ENCODE measurements at places on chromosomes 2 and 18.

GRCh38 chr18:61225336-61225735, 107.9 kb upstream of the CDH20 start:
- no peak for DNase-seq

DNA sequence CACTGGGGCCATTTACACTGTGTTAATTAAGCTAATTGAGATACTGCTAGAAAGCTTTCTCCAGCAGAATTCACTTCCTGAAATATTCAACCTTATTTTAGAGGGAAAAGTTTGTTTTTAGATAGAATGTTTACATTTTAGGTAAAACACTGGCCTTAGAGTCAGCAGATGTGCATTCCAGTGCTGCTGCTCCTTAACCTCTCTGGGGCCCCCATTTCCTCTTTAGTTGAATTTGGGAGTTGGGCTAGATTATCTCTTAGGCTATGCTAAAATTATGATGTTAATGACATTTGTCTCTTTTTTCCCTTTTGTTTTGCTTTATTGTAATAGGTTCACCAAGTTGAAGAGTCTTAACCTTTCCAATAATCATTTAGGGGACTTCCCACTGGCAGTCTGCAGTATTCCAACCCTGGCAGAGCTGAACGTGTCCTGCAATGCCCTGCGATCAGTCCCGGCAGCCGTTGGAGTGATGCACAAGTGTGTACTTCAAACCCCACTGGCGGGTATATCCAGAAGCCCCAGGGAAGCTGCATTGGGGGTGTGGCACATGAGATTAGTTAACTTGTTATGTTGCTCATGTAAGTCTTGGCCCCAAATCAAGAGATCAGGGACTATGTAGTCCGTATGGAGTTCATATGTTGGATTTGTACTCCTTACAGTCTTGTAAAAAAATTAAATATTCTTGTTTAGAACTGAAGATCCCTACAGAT, 179.5 kb downstream of the PHLPP1 start:
- no peak for DNase-seq

- no peak for DNase-seq
Measured at GRCh38 chr18:8847066-8847755, 141.9 kb downstream of the MTCL1 start.

- no peak for DNase-seq
Measured at GRCh38 chr2:38592951-38593350, 9.8 kb downstream of the HNRNPLL start.

DNA sequence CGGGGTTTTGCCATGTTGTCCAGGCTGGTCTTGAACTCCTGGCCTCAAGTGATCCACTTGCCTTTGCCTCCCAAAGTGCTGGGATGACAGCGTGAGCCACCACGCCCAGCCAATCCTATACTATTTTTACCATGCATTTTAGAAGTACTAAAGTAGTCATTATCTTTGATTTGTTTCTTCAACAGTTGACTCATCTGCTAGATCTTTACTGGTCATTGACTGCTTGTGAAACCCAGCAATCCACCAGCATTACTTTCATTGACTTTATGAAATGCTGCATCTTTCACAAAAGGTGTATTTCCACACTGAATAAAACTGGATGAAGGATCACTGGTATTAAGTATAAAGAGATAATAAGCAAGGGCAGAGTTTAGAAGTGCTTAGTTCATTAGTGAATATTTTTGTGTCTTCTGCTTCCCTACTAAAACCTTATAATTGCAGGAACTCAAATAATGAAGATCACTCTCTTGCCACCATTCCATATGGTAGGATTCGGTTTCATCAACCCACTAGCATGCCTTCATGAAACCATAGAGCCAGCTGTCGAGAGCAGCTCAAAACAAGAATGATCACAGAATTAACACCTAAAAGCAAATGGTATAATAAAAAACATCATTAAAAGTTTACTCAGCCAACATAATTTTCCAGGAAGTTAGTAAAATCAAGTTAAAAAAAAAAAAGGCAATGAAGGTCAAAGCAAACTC, 33.1 kb downstream of the IRS1 start:
- DNase-seq: no peak

DNA sequence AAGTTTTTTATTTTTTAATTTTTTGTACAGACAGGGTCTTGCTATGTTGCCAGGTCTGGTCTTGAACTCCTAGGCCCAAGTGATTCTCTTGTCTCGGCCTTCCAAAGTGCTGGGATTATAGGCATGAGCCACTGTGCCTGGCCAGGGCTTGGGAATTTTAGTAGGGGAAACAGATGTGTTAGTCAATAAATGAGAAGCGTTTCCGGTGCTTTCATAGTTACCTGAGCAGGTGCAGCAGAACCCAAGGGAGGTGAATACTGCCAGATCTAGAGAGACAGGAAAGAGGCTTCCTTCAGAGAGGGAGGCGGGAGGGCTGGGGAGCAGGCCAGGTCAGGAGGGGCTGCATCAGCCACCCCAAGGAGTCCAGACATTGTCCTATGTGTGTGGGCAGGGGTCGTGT, 30.5 kb upstream of the IMPA2 start:
- no peak for DNase-seq

DNA sequence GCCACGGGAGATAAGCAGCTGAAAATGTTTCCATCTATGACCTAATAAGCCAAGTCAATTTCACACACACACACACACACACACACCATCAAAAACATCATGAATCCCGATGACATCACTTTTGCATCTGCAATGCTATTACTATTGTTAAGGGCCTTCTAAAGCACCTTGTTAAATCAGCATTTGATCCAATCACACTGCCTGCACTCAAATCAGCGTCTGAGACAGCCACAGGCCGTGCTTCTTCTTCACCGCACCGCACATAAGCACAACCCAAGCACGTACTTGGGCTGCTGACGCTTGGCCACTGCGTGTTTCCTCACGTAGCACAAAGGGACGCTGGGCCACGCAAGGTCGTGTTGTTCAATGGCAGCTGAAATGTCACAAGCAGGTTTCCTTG, 15.8 kb upstream of the MTCL1 start:
- no peak for DNase-seq

DNA sequence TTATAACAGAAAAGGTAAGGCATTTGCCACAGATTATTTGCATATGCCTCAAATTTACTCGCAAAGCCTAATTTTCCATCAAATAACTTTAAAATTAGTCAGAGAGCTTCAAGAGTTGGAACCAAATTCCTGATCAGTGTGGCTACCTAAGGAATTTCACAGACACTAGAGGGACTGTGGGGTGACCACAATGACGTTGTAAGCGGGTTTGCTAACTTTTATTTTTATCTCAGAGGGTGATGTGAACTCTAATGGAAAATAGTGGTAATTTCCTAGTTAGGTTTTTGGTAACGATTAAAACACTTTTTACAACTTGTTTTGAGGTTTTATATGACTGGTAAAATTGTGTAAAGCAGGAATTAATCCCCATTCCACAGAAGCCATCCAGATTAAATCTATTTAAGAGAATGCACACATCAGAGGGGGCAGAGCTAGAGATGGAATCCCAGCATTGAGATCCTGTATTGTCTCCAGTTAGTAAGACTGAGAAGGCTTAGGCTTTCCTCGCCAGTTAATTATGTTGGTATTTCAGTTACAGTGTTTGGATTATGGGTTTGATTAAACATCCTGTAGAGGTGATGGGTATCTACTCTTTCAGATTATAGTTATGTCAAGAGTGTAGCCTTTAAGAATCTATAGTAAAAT, 129.0 kb downstream of the GPD2 start:
- peak; percentile 89 for DNase-seq

DNA sequence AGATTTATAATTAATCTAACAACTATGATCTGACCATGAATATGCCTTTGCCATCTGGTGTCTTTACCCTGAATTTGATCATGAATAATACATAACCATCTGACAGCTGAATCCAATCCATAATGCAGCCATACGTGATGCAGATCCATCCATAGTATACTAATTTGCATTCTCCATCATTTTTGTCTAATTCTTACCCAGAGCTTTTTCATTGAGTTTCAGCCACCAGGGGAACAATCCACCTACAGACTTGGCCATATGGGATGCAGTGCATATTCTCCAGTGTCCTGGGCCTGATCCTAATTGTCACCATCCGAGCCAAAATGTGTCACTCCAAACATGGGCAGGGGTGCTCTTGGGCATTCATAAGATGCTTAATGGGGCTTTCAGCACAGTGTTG, 227.2 kb upstream of the CRIM1 start:
- DNase-seq: no peak

- DNase-seq: no peak
Measured at GRCh38 chr18:23336101-23336500, 117.0 kb upstream of the RIOK3 start.

- DNase-seq: peak; percentile 92
Measured at GRCh38 chr2:196601430-196602306, 37.8 kb upstream of the CCDC150 start.

- DNase-seq: no peak
Measured at GRCh38 chr2:55045780-55046179, 4.5 kb downstream of the RTN4 start.

DNA sequence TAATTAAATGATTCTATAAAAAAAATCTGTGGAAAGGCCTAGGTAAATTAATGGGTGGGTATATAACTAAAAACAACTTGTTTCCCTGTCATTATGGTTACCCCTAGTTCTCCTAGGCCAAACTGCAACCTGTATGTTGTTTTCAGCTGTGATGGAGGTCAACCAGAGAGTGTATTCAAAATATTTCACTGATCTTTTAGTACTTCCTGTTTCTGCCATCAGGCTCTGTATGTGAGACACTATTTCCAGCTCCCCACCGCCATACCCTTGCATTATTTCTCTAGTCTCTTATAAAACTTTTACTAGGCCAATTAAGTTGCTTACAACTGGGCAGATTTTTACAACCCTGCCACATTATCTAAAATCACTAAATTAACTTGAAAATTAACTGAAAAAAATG, 21.0 kb upstream of the CDKL4 start:
- DNase-seq: no peak

GRCh38 chr2:203637471-203638167, 68.8 kb upstream of the CD28 start:
- no peak for DNase-seq

DNA sequence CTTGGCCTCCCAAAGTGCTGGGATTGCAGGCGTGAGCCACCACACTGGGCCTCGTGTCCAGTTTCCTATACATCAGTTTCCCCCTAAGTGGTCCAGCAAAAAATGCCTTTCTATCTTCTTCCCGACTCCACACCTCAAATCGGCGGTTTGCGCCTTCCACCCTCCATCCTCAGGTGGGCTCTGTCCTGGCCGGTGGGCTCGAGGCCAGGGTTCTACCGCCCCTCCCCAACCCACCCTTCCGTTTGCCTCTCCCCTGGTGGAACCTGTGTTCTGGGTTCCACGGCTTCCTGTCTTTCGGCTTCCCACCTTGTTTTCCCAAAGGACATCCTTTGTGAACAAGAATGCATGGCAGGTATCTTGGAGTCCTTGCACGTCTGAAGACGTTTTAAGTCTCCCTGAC, 104.4 kb downstream of the HS6ST1 start:
- no peak for DNase-seq

DNA sequence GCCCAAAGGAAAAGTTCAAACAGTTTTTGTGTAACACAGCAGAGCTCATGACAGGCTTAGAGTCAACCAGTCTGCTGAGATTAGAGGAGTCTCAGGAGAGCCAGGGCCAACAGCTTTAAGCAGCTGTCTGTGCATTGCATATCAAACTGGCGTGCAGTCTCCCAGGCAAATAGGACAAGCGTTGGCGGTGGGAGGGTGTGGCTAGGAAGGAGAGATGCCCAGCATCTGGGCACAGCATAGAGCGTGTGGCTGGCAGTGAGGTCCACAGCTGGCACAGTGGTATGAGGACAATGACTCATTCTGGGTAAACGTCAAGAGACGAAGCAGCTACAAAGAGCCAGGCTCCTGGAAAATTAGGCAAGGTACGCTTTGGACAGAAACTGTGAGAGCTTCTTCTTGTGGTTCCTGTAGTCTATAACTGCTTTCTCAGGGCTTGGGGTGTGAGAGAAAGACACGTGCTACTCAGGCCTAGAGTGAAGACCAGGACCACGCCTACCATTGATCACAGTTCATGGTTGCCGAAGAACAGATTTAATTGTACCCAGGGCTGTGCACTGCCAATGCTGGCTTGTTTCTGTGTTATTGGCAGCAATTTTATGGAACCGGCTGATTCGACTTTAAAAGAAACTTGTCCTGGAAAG, 14.8 kb downstream of the ZAP70 start:
- no peak for DNase-seq

DNA sequence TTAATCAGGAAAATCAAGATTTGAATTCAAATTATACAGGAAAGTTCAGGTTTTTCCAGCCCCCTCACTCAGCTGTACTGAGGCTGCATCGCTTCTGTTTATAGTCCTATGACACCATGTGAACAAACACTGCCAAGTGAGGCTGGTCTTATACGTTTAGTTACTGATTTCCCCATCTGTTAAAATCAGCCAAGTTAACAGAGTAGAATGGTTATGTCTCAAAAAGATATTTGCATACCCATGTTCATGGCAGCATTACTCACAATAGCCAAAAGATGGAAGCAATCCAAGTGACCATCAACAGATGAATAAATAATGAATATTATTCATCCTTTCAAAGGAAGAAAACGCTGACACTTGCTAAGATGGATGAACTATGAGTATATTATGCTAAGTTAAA, 43.8 kb downstream of the REEP1 start:
- DNase-seq: no peak

DNA sequence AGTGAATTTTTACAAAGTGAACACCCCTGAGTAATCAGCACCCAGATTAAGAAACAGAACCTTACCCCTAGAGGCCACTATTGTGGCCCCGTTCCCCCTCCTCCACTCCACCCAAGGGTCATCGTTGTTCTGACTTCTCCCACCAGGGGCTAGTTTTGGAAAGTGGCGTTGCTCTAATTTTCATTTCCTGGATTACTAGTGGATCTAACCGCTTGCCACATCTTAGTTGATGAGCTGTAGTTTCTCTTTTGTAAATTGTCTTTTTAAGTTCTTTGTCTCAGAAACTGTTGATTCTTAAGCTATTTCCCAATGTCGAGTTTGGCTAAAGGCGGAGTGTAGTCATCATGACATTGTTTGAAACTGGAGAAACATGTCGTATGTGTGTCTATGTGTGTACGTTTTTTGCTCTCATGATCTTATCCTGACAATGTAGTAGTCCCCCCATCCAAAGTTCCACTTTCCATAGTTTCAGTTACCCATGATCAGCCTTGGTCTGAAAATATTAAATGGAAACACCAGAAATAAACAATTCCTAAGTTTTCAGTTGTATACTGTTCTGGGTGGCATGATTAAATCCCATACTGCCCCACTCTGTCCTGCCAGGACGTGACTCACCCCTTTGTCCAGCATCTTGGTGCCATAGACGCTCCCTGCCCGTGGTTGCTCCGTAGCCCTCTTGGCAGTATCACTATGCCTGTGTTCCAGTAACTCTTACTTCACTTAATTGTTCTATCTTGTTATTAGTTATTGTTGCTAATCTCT, 71.0 kb upstream of the SP3 start:
- no peak for DNase-seq

- DNase-seq: no peak
Measured at GRCh38 chr2:148209603-148210002, 188.7 kb downstream of the MBD5 start.

GRCh38 chr18:62399781-62400308, 74.7 kb downstream of the TNFRSF11A start:
- no peak for DNase-seq

- DNase-seq: no peak
Measured at GRCh38 chr2:237446338-237446665, 32.3 kb upstream of the COL6A3 start.

GRCh38 chr2:67006373-67006960, 390.7 kb upstream of the ETAA1 start:
- no peak for DNase-seq

- no peak for DNase-seq
Measured at GRCh38 chr2:70321370-70321769, 19.5 kb upstream of the FAM136A start.

- no peak for DNase-seq
Measured at GRCh38 chr2:101380376-101380775, 6.9 kb downstream of the CREG2 start.

GRCh38 chr2:224104668-224105386, 65.7 kb upstream of the SERPINE2 start:
- no peak for DNase-seq

Measured in AG09309 (cell line).